NCI-H524 (cell line): ENCODE measurements at places on chromosomes 12 and 14.

GRCh38 chr12:108709697-108710096, 21.6 kb downstream of the CORO1C start:
- no peak for DNase-seq

- DNase-seq: no peak
Measured at GRCh38 chr12:52662918-52663229, 10.9 kb upstream of the KRT2 start.

DNA sequence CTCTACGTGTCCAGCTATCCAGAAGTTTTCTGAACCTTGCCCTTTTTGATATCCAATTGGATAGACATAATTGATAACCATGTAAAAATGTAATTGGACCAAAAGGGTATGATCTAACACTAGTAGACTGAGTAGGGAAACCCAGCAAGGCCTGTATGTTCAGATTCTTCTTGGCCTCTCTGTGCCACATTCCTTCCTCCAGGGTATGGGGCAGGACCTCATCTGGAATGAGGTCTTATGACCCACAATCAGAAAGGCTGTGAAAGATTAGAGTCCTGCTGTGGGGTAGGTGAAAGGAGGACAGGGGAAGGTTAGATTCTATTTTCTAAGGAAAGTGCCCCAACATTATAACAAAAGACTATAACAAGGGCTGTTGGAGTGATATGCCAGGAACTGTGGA, 51.3 kb upstream of the A2ML1 start:
- no peak for DNase-seq

- peak; percentile 82 for DNase-seq
Measured at GRCh38 chr12:49231878-49232655, 32.8 kb upstream of the TUBA1C start.

DNA sequence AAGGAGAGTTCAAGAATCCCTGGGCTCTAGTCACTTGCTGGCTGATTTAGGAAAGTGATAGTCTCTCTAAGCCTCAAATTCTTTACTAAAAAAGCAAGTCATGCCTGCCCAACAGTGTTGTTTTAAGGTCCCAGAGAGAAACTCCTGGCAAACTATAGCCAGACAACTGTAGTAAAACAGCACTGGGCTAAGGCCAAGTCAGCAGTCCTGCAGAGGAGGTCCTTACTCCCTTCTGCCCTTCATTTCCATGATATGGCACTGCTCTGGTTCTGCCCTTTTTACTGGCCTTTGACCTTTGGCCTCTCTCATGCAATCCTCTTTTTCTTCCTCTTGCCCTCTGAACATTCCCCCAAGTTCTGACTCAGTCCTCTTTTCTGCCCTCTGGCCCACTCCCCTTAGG, 74.9 kb downstream of the VWF start:
- no peak for DNase-seq

- no peak for DNase-seq
Measured at GRCh38 chr12:50066402-50066801, 9.0 kb downstream of the ASIC1 start.

- DNase-seq: no peak
Measured at GRCh38 chr12:8996682-8997405, 7.5 kb downstream of the KLRG1 start.

- DNase-seq: no peak
Measured at GRCh38 chr14:41950428-41951151, 343.9 kb downstream of the LRFN5 start.

DNA sequence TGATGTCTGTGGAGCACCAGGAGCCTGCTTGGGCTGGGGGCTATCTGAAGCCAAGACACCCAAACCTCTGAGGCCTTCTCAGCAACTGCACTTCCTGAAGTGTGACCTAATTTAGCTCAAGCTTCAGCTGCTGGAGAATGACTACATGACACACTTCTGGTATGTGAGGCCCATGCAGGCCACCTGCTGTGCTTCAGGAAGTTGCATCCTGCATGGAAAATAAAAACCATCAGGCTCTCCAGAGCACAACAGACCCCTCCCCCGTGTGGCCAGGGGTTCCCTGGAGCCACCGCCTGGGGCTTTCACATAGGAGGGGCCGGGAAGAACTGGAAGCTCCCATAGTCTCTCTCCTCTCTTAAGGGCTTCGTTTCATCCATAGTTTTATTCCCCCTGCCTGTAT, 217.7 kb downstream of the SLC15A4 start:
- no peak for DNase-seq

GRCh38 chr12:130646716-130647370, 69.3 kb downstream of the RIMBP2 start:
- DNase-seq: no peak

GRCh38 chr14:53955671-53956426, 776 bp downstream of the BMP4 start:
- DNase-seq: no peak

DNA sequence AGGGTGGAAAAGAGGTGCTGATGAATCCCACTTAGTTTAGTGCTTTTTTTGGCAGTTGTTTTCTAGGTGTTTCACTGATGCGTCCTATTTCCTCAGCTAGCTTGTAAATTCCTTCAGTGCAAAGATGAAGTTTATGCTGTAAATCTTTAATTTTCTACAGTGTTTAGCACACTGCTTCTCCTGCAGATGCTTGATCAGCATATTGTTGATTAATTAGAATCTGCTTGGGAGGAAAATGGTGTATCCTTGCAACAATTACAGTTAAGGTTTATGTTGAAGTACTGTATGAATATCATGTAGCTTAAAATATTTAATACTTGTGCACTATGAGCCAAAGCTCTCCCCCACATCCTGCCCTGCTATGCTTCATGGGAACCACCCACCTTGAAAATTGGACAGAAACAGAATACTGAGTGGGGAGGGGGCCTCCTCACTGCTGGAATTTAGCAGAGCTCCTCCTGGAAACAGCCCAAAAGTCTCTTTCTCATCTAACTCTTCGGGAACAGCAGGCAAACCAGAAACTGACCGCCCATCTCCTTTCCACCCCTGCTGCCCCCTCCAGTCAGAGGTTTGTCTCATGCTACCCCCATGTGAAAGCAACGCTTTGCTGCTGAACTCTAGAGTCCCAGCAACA, 20.3 kb upstream of the DHRS4 start:
- DNase-seq: no peak

DNA sequence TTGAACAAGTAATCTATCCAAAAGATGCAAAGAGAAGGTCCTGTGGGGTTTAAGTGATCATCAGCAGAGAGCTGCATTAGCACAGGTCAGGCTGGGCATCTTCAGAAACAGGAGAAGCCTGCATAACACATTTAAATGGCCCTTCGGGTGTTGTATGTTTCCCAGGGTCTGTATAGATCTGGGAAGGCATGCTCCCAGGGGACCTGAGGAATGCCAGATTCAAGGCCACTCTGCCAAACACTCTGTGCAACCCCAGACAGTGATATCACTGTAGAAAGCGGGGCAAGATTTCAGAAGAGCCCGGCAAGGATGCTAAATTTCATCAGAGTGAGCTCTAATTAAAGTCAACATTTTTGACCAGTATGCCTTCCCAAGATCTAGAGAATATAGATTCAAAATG, 92.9 kb downstream of the ARMH4 start:
- no peak for DNase-seq

GRCh38 chr12:65510584-65511050, 232.1 kb downstream of the MSRB3 start:
- DNase-seq: no peak

DNA sequence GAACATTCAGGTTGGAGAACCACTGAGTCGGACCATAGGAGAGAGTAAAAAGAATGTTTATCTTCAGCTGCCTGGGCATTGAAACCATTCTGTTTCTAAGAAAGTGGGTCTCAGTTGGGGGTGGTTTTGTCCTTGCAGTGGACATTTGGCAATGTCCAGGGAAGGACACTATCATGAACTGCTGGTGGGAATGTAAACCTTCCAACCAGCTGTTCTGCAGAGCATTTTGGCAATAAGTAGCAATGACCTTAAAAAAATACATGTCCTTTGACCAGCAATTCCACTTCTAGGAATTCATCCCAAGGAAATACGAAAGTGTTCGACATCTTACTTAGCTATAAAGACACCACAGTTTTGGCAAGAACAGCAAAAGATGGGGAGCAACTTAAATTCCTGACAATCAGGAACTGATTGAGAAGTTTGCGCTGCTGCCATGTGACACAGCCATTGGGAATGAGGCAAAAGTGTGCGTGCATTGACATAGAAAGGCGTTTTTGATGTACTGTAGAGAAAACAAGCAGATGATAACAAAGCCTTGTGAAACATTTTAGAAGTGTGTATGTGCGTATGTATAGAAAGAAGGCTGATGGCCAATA, 82.9 kb upstream of the MAP1LC3B2 start:
- DNase-seq: no peak

DNA sequence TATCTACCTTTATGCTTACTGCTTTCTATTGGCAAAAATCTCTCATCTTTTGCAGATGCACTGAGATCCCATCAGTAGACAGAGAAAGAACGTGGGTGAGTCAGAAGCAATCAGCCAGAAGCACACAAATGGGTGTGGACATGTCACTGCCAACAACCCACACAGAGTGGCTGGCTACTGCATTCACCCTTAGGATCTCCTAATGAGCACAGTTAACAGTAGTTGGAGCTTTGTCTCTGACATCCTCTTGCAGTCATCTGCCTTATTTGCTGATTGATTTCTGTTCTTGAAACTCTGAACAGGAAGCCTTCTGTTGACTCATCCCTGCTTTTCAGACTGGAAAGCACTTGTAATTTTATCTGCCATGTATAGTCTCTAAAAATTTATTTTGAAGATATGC, 117.2 kb downstream of the RGS6 start:
- DNase-seq: no peak

- DNase-seq: no peak
Measured at GRCh38 chr14:23602181-23603095, 23.8 kb upstream of the JPH4 start.

DNA sequence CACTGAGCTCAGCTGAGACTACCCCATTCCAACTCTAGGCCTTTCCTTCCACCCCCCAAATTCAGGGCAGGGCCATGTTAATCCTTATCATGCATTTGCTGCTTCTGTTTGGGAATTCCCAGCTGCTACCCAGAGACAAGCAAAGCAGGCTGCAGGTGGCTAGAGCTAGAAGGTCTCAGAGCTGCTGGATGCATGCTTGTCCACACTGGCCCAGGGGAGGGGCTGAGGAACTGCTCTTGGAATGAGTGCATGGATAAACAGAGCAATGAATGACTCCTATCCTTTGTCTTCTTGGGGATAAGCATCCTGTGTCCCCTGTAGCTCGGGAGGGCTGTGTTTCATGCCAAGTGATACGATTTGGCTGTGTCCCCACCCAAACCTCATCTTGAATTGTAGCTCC, 136.8 kb upstream of the NOS1 start:
- DNase-seq: no peak

GRCh38 chr12:2341871-2342270, 289.1 kb downstream of the CACNA1C start:
- no peak for DNase-seq

- no peak for DNase-seq
Measured at GRCh38 chr14:57963071-57963470, 97.2 kb upstream of the SLC35F4 start.

DNA sequence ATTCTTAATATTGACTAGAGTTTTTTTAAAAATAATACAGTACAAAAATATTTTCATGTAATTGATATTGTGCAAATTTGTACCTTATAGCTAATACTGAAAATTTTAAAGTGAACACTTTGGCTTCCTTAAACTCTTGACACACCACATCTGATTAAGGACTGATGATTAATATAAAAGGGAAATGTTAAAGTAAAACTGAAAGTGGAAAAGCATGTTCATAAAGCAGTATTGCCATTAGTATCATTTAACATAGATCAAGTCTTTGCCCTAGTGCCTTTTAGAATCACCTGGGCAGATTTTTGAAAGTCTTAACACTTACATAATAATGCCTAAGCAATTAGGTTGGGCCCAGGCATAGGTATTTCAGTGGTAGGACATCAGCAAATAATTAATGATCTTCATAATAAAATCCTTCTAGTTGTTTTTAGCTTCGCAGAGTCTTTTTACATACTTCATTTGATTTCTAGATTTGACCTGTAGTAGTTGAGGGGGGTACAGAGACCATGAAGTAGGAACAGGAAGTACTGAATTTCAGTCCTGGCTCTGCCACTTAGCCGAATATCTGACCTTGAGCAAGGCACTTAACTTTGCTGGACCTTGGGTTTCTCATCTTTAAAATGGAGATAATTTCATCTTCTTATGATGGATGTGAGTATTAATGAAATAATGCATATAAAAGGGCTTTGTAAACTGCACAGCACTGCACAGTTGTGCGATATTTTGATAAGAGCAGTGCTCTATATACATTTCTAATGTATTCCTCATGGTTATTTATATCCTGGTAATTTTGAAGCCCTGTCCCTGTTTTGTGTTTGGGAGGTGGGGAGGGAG, 43.7 kb downstream of the MARK3 start:
- DNase-seq: no peak

DNA sequence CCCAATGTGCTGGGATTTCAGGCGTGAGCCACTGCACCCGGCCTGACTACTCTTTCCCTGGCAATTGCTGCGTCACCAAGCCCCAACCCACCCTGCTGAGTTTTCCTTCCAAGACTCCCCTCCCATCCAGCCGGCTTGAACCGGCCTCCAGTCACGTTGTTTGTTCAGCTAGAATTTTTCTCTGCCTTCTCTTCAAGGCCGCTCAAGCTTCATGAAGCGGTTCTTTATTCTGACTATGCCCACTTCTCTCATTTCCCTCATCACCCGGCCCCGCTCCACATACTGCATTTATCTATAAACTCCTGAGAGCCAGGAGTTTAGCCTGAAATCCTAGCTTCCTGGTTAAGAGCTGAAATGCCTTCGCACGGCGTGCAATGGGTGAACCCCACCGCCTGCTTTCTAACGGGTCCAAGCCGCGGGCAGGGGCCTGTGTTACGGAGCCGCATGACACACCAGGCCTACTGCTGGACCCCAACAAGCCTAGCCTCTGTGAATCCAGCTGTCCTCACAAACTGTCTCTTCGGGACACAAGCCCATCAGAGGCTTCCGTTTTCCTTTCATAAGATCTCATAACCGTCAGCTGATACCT, 999 bp upstream of the DCAF4 start:
- no peak for DNase-seq

DNA sequence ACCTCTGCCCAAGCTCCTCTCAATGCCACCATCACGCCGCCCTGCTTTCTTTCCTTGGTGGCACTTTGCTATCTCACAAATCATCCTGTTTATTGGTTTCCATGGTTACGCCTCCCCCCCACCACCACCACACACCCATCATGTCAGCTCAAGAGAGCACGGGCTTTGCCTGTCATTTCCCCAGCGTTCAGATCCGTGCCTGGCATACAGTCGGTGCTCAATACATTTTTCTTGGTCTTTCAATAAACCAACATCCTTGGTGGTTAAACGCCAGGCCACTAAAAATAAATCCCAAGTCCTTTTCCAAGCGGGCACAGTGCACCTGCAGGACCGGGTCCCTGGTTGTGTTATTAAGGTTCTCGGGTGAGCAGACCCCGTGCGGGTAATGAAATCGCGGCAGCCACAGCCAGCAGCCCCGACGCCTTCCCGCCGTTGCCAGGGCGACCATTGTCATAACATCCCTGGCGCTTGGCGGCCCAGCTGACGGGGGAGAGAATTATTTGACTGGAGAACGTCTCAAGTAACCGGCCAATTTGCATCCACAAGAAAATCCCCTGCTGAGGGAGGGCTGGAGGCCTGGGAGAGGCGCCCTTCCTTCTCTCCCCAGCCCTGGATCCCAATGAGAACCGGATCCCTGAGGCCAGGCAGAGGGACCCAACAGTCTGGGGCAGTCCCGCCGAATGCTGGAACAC, 92.9 kb downstream of the KSR2 start:
- DNase-seq: peak; percentile 90
